ENCODE measurements at places on chromosomes 16 and 17.

- no peak for DNase-seq
Observed at GRCh38 chr16:73126525-73126853, 78.6 kb upstream of the ZFHX3 start.

DNA sequence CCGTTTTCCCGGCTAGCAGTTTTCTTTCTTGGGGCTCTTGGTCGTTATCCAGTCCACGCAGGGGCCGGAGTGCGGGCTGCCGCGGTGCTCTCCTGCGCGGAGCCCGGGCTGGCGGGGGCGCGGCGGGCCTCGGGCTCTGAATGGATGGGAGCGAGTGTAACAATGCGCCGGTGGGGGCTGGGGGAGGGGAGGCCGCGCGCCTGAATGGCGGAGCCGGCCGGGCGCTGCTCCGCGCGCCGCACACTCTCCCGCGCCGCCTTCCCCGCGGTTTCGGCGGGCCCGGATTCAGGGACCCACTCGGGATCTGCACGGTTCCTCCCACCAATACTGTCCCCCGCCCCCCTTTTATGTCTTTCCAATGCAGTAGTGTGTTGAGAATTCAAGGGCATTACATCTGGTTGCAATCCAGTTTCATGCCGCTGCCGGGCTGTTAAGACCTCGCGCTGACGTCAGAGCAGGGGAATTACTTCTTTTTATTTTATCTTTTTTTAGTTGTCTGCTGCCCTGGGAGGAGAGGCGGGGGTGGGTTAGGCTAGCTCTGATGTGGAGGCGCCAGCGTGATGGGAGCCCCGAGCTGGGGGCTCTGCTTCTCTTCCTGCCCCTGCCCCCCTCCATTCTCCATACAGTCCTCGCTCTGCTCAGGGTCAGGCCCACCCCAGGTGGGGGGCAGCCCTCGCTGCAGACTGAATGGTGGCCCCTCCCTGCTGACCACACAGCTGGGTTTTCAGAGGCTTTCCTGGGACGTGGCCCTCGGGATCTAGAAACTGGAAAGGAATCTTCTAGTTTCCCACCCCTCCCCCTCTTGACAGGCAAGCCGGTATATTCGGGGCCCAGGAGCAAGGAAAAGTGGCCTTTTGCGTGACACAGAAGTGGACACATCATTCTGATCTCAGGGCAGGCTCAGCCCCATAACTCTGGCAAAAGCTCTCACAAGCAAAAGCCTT, 1.8 kb downstream of the RAI1 start:
- no peak for DNase-seq

GRCh38 chr17:29709866-29710519, 87.3 kb upstream of the CORO6 start:
- DNase-seq: no peak

DNA sequence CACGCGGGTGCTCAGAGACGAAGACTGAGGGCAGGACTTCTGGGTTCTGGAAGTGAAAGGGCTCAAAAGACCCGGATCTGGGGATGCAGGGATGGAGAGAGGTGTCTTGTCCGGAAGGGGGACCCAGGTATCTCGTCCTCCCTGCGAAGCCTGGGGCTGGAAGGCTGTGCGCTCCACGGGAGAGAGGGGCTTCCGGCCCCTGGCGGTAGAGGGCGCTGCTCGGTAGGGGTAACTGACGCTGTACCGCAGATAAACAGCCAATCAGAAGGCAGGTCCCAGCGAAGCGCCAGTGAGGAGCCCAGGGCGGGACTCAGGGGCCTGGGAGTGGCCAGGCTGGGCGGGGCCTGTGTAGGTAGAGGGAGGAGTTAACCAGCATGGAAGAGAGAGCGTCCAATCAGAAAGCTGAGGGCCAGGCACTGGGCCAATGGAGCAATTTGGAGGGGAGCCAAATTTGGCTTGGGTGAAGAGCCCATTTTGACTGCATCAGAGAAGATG, 804 bp downstream of the TGFB1I1 start:
- DNase-seq: peak; percentile 81

DNA sequence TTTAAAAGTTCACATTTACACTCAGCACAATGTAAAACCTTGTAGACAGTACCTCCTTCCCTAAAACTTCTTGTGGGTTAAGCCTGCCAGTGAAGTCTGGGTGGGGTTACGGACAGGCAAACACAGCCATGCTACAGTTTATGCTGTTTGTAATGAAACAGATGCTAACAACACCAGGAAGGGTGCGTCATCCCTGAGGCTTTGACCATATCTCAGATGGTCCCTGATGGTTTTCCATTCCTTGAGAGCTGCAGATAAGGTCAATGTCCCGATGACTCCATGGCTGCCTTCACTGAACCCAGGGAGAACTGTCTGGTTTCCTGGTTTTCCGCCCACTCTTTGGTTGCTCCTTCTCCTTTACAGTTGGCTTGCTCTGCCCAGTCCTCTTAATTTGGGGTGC, 29.1 kb downstream of the GAS7 start:
- no peak for DNase-seq

DNA sequence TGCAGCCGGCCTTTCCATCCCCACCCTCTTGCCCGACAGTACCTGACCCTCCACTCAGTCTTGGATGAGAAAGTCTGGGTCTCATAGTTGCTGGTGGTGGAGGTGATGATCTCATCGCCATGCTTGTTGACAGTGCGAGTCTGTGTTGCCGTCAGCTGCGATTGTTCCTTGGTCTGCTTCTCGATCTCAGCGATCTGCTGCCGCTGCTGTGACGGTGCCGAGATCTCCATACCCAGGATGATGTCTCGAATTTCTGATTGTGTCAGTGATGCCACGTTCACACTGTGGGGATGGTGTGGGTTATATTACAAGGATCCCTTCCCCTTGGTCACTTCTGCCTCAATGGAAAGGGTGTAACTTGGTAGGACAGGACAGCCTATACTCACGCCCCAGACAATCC, 4.1 kb upstream of the RILP start:
- DNase-seq: no peak

DNA sequence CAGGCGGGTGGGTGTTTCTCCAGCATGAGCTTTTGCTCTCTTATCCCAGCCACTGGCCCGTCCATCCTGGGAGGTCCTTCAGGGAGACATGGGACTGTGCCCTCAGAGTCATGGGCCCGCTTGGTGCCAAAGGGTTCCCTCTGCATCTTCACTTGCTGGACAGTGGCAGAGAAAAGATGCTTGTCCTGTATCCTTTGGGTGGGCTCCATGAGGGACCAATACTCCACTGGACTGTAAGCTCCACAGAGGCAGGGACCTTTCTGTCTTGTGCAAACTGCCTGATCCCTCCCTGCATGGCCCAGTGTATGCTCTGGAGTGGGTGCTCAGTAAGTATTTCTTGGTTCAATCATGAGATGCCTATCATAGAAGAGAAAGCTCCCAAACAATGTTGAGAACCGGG, 184.8 kb upstream of the WSCD1 start:
- DNase-seq: no peak

- no peak for DNase-seq
Observed at GRCh38 chr17:76969598-76970172, 101.5 kb downstream of the MGAT5B start.

GRCh38 chr16:56836410-56837230, 28.4 kb upstream of the SLC12A3 start:
- DNase-seq: no peak

DNA sequence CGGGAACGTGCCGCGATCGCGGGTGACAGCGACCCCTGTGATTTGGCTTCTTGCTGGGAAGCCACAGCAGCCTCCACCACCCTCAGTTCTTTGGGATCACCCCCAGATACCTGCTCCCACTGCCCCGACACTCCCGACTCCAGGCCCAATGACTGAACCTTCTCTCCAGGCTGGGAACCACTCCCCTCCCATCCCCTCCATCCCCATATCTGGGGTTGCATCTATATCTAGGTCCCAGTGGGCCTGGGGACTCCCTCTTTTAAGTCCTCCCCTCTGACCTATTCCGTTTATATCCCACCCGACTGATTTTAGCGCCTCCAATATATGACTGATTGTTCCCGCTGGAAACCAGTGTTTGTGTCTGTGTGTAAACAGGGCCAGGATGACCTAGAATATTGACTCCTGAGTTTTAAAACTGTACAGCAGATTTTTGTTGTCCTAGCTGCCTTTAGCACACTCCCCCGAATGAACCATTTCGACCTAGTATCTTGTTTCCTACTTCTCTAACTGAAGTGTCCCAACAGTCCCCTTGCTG, 667 bp downstream of the PSMD3 start:
- DNase-seq: no peak

DNA sequence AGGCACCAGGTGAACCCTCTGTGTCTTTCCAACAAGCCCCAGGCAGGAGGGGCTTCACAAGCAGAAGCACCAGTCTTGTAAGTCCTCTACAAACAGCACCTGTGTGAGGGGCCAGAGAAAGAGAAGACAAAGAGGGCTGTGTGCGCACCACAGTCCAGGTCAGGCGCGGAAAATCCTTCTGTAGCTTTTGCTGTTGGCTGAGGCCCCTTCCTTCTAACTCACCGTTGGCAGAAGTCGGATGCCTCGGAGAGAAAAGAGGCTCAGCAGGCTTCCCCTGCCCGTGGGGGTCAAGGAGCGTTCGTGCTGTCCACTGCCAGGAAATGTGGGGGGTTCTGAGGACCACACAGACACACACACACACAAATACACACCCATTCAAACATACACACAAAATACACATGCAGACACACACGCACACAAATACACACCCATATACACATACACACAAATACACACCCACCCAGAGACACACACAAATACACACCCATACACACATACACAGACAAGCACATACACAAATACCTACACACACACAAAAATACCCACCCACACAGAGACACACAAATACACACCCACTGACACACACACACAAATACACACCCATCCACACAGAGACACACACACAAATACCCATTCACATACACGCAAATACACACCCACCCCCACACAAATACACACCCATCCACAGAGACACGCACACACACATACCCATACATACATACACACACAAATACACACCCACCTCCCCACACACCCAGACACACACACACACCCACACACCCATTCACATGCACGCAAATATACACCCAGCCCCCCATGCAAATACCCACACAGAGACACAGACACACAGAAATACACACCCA, 6.8 kb downstream of the ZG16B start:
- DNase-seq: no peak

GRCh38 chr16:69408475-69408874, 15.9 kb upstream of the CYB5B start:
- DNase-seq: no peak

DNA sequence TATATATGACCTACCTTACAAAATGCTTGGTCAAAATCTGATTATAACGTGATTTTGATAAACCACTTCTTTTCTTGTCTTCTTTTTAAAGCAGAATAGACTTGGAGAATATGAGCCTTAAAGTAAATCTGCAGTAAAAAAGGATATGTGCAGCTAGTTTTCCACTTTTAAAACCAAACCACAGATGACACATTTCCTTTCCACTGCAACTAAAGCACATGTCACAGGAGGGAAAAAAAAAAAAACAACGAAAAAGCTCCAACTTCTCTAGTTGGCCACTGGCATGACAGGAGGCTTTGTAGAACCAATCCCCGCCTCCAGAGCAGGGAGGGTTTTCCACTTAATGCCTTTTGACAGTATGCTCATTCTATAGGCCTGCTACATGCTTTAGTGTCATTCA, at the start of gene EVI2A:
TSS of gene EVI2A (minus strand) at position 142 of the 400 bp plus-strand sequence. CDS start 2,609 bp downstream, outside the sequence.
- no peak for DNase-seq

DNA sequence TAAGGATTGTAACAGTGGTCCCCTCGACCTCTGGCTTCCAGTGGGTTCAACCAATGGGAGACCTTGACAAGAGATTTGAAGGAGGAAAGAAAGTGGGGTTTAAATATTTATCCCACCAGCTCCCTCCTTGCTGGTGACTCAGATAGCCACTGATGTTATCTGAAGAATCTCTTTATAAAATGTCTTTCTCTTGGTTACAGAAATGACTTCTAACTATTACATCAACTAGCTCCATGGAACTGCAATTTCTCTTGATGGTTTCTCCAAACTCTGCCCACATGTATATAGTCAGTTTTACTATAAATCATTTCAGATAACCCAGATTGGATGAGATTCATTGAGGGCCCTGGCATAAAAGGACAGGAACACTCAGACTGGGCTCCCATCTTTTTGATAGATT, 920.2 kb upstream of the SOX9 start:
- no peak for DNase-seq

GRCh38 chr16:82389956-82390650, 220.1 kb upstream of the MPHOSPH6 start:
- no peak for DNase-seq

- DNase-seq: no peak
Observed at GRCh38 chr16:24085666-24086065, 170.5 kb upstream of the CACNG3 start.

DNA sequence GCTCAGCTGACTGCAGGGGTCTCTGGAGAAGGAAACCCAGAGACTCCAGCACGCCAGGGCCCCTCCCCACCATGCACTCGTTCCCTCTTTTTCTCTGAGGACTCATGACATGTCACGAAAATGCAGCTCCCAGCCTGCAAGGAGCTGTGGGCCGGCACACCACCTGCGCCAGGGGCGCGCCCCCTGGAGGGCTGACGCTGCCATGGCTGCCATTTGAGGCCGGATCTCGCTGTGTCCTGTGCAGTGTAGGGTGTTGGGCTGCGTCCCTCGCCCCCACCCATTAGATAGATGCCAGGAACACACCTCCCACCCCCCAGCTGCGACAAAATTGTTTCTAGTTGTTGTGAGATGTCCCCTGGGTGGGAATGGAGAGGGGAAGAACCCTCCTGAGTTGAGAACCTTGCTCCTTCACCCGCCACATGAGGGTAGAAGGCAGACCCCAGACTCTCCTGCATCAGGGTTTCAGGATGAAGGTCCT, 8.2 kb downstream of the SYNGR2 start:
- no peak for DNase-seq

- peak; percentile 65 for DNase-seq
Observed at GRCh38 chr17:18257268-18257981, 1.1 kb downstream of the FLII start.

DNA sequence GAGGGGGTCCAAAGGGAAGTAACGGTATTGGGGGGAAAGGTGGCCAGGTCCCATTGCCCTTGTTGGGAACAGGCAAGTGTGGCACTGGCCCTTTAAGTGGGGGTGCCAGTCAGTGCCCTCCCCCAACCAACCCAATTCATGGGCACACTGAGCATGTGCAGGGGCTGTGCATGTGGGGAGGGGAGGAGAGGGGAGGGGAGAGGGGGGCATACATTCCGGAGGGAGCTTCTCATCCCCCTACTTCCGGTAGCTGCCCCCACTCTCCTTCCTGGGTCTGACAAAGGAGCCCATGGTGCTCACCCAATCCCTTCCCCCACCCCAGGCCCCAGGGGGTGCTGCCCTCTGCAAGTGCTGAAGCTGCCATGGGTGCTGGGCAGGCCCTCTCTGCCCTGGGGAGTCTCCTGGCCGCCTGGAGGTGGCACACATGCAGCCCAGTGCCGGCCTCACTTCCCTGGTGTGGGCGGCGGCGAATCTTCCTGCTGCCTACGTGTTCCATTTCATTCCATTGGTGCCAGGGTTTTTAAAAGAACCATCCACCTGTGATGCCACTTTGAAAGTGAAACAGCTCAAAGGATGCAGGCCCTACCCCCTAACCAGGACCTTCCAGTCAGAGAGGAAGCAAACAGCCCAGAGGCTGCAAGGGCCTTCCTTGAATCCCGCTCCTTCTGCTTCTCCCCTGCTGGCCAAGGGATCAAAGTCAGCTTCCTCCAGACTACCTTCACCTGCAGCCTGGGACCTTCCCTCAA, 11.0 kb downstream of the HEXIM2 start:
- DNase-seq: peak; percentile 52

All from 8988T (cell line).